ENCODE measurements at places on chromosomes 2 and 18.

DNA sequence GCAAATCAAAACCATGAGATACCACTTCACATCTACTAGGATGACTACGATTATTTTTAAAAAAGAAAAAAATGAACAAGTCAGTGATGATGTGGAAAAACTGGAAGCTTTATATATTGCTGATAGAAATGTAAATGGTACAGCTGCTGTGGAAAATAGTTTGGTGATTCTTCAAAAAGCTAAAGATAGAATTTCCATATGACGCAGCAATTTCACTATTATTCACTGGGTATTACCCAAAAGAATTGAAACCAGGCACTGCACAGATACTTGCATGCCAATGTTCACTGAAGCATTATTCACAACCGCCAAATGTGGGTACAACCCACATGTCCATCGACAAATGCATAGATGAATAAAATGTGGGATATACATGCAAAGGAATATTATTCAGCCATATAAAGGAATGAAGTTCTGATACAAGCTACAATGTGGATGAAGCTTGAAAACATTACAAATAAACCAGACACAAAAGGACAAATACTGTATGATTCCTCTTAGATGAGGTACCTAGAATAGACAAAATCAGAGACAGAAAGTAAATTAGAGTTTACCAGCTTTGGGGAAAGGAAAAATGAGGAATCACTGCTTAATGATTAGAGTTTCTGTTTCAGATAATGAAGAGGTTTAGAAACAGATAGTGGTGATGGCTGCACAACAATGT is 11.1 kb downstream of the RTTN start:
- no peak for DNase-seq

- no peak for DNase-seq
Observed at GRCh38 chr2:232957657-232958090, 55.4 kb downstream of the NGEF start.

- no peak for DNase-seq
Observed at GRCh38 chr2:50178050-50178449, 853.9 kb downstream of the NRXN1 start.

DNA sequence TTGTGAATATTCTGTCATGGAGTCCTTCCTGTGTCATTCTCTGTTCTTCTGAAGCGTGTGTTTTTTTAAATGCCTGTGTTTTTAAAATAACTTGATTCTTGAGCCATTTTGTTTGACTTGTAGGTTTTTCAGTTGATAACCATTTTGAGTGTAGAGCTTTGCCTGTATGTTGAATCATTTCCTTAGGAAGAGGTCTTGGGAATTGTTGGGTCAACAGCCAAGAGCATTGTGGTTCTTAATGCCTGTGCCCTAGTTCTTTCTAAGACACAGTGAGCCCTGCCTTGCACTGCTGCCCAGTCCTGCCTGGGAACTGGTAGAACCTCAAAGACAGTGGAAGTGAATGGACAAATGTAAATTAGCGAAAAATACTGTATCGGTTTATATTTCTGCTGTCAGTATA is 25.9 kb downstream of the RAB12 start:
- no peak for DNase-seq

DNA sequence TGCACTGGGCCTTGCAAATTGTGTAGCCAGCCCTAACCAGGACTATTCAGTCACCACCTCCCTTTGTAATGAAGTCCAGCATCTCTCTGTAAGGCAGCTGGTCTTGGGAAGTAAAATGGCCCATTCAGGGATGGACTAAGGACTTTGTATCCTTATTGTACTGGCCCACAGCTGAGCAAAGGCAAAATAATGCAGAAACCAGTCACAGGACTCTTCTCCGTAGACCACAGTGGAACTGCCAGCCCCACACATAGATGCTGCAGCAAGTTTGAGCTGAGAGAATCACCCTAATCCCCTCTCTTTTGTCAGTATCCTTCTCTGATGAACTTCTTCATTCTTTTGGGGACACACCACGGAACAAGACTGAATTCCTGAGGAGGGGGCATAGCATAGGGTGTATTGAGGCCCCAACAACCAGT is 73.6 kb upstream of the RTN4 start:
- DNase-seq, result no peak

DNA sequence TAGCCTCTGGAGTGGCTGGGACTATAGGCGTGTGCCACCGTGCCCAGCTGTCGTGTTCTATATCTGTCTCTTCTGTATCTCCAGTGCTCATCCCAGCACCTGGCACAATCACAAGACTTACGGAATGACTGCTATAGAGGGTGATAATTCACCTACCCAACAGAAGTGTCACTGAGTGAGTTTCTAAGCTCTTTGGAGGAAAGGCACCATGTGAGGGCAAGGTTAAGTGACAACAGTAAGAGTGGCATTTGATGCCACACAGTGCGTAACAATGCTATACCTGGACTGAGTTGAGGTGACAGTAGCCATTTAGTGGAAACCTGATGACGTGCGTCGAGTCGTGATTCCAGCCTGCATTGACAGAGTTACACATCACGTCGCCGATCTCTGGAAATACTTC is 89.0 kb downstream of the KCTD1 start:
- no peak for DNase-seq

DNA sequence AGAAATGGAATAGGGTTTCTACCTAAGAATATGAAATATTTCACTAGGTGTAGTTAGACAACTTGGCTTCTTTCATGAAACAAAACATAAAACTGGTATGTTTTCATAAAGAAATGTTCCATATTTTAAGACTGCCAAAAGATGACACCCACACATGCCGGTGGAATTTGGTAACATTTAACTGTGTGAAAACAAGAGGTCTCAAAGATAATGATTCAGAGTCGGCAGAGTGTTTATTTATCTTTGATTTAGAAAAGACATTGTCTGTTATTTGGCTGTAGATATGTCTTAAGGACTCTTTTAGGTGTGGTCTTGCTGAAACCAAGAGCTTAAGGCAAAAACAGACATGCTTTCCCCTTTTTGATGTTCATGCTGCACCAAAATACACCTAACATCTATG is 63.5 kb upstream of the FN1 start:
- no peak for DNase-seq

DNA sequence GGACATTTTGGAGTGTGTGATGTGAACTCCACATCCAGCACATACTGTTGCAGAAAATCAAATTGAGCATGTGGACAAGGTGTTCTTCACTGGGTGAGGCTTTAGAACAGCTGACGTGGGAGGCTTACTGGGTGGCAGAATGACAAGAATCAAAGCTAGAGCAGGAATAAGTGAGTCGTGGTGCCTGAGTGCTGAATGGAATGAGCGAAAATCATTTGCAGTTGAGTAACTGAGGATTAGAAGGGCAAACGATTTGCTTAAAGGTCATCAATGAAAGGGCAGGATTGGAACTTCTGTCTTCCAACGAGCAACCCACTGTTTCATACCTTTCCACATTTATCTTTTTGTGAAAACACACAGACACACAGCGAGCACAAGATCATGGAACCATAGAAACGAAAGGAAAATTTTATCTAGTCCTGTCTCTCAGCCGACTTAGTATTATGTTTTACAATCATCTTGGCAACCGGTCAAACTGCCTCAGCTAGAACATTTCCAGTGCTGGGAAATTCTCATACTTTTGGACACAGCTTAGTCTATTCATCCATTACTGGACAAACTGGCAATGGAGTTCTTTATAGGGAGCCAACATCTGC is 7.2 kb upstream of the DAW1 start:
- DNase-seq, result no peak

Measured in NCI-H526 treated with DMSO at 0.1 percent for 48 hours (cell line).